NCI-H510A (cell line): ENCODE measurements at places on chromosomes 11 and 22.

- DNase-seq = peak; percentile 88
These were observed 7.9 kb downstream of the ATG16L2 start for GRCh38 chr11:72821920-72822799.

DNA sequence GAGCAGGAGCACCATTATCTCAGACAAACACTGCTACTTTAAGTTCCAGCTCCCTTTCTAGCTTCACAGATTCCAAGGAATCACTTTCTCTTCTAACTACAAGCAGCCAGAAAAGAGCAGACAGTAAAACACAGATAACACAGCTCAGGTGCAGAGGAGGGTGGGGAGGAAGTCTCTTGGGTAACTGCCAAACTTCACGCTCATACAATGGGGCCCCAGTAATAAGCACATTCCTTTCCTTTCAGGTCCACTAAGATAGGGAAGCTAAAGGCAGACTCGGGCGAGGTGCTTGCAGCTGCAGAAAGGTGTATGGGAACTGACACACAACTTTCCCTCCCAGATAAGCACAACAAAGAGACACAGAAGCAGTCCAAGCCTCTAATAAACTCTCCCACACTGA lies 69.2 kb upstream of the OR9G4 start:
- DNase-seq = no peak

GRCh38 chr11:72613977-72614376 lies 60.2 kb downstream of the PDE2A start:
- no peak for DNase-seq

GRCh38 chr22:25644122-25644521 lies 79.6 kb downstream of the GRK3 start:
- no peak for DNase-seq
